ENCODE measurements at places on chromosomes 7 and 10. TPM values are rescaled to one million over a fixed set of nuclear protein-coding genes. Genes with fewer than 3 reads are reported as not detected.

Gene CPA4
- total RNA-seq: not detected

Gene THSD7A
- not detected for total RNA-seq

GRCh38 chr7:9575716-9576115, 1142.3 kb downstream of the NXPH1 start:
- no peak for DNase-seq

- no peak for DNase-seq
Observed at GRCh38 chr10:88463811-88464210, 119.3 kb downstream of the RNLS start.

GRCh38 chr10:65940816-65941662, 984.8 kb upstream of the LRRTM3 start:
- DNase-seq: no peak

- DNase-seq: no peak
Observed at GRCh38 chr7:5255832-5256231, 26.9 kb upstream of the SLC29A4 start.

DNA sequence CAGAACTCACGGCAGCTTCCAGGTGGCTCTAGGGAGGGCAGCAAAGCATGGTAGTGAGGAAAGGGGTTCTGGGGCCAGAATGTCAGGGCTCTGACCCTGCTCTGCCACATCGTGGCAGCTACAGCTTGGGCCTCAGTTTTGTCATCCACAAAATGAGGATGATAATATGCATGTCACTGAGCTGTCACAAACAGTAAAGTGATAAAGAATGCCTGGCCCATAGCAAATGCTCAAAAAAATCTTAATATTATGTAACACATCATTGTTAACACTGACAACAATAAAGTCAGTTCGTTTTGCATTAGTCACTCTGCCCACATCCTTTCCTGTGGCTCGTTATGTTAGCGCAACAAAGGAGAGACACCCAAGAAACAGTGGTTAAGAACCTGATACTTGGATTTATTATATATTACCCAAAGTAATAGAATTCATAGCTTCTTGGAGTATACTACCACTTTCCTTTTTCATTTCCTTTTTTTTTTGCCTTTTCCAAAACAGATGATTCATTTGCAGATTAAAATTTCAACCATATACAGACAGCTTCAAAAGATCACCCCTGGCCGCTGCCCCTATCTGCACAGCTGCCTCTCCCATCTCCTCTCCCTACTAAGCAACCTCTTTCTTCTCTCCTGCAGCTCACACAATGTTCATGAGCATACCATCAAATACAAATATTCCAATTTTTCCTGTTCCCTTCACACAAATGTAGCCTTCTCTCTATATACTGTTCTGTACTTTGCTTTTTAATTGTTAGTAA, 45.5 kb upstream of the DDC start:
- DNase-seq: peak; percentile 61

GRCh38 chr7:23261843-23262452, 15.4 kb downstream of the GPNMB start:
- peak; percentile 37 for DNase-seq

GRCh38 chr10:12981570-12981969, 19.9 kb downstream of the CCDC3 start:
- no peak for DNase-seq

- no peak for DNase-seq
Observed at GRCh38 chr10:13670311-13670710, 83.5 kb downstream of the PRPF18 start.

GRCh38 chr7:27137640-27138315, 5.7 kb downstream of the HOXA5 start:
- DNase-seq: no peak

- peak; percentile 46 for DNase-seq
Observed at GRCh38 chr7:111098011-111098925, 7.3 kb downstream of the LRRN3 start.

GRCh38 chr10:86049442-86049841, 317.2 kb downstream of the GRID1 start:
- DNase-seq: no peak

GRCh38 chr7:2980401-2981102, 63.1 kb downstream of the CARD11 start:
- DNase-seq: no peak

DNA sequence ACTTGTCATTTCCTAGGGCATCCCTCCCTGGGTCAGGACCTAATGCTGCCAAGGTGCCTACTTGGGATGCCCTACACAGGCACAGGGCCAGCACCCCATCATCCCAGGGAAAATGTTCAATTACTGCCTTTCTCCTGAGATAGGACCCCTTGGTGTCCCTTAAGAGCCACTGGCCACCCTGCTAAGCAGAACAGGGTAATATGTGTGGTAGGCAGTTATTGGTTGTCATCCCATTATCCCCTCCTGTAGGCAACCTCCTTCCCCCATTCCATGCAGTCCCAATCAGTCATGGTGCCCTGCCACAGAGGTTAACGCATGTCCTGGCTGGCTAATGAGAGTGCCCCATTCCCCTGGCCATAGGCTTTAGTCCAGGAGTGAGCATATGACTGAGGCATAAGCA, 53.2 kb downstream of the PRLHR start:
- no peak for DNase-seq

DNA sequence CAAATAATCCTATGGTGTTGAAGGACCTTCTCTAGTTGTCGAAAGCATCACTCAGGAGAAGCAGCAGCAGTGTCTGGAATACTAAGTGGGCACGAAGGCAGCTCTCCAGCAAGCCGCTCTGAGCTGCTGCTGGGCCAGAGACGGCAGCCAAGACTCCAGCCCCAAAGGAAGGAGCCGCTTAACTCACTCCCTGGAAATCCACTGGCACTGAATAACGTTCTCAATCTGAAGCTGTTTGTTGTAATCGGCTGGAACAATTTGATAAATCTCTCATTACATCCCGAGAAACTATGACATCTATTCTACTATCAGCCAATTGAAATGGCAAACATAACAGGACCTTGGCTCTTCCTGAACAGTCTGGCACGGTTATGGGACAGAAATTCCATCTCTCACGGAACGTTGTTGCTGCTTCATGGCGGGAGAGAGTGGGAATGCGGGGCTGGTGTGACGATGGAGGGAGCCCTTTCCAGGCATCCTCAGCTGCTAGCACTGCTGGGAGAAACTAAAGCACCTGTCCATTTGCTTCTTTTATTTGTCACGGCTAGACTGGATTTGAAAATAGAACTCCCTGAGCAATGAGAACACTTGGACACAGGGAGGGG, 331.5 kb upstream of the RNF32 start:
- DNase-seq: no peak

Data from CD4-positive, alpha-beta memory T cell (primary cell).